ENCODE measurements at places on chromosomes 7 and 10. TPM values are rescaled to one million over a fixed set of nuclear protein-coding genes. Genes with fewer than 3 reads are reported as not detected.

PLEKHA1 gene
- total RNA-seq, result 0.43 TPM

PGAM2 gene
- 0.24 TPM for total RNA-seq

POU6F2 gene
- not detected for total RNA-seq

FAM107B gene
- total RNA-seq, result 141 TPM

TMEM72 gene
- not detected for total RNA-seq

PPP1R17 gene
- not detected for total RNA-seq

AGBL3 gene
- total RNA-seq, result 2.3 TPM
